NCI-H524 treated with DMSO at 0.1 percent for 48 hours (cell line): ENCODE measurements at places on chromosomes 5 and 9.

DNA sequence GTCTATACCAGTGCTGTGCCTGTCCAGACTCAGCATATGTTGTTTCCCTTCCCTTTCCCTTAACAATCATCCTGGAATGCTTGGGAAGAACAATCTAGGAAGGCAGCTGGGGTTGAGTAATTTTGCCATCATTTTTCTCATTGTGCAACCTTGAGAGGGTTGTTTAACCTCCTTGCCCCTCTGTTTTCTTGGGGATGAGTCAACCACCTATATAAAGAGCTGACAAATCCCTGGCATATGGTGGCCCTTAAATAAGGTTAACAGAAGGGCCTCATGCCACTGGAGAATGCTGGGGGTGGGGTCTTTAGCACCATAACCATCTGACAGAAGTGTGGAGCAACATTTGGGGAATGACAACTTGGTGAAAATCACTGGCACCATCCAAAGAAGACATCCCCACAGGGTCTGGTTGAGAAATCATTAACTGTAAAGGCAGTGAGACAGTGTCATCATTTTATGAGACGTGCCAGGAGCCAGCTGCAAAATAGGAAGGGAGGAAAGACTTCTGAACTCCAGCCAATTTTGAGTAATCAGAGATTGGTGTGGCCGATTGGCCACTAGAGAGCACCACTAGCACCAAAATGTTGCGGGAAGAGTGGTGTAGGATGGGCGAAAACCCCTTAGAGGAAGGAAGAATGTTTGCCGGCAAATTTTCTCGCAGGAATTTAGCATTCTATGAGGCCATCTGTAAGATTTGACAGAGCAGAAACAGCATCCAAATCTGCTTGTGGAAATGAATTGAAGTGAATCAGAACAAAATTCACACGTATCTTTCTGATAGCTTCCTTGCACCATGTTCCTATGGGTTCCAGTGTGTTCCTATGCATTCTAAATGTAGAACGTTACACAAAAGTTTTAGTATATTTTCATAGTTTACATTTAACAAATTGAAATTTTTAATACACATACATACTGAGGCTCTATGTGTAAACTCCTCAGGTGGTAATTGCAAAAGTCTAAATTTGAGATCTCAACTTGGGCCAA, 113.8 kb downstream of the MSX2 start:
- no peak for DNase-seq

GRCh38 chr5:556909-557441, 32.7 kb upstream of the SLC9A3 start:
- DNase-seq: no peak

DNA sequence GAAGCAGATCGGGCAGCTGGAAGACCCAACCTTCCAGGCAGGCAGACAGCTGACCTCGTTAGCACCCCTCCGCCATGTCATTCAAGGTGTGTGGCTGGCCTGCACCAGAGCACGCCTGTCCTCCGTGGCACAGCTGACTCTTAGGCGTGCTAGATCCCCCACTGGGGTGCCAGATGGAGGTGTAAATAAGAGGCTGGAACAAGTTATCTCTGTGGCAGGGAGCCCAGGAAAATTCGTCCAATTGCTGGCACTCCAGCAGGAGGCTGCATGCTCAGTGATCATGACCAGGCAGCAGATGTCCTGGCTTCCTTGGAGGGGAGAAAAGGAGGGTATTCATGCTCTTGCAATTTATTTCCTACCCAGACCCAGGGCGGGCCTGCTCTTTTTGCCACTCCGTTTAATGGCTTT, 7.8 kb upstream of the ALDOB start:
- DNase-seq: peak; percentile 96

DNA sequence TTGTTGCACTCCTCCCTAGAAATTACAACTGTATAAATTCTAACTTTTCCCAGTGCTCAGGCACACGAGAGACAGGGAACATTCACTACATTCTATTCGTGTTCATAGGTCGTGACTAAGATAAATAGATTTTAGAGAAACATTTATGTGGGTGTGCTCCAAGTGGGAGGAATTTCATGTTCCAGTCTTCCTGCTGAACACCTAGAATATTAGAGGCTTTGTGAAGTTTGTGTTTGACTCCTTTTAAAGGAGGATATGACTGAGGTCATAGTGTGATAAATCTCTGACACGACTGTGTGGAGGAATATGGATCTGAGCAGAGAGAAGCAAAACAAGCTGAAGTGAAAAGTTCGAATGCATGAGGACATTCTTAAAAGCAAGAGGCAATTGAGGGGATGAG, 355.3 kb downstream of the ZSWIM6 start:
- no peak for DNase-seq

- no peak for DNase-seq
Measured at GRCh38 chr5:62167561-62168057, 138.4 kb upstream of the KIF2A start.

GRCh38 chr5:125140855-125141254, 394.4 kb upstream of the ZNF608 start:
- no peak for DNase-seq

DNA sequence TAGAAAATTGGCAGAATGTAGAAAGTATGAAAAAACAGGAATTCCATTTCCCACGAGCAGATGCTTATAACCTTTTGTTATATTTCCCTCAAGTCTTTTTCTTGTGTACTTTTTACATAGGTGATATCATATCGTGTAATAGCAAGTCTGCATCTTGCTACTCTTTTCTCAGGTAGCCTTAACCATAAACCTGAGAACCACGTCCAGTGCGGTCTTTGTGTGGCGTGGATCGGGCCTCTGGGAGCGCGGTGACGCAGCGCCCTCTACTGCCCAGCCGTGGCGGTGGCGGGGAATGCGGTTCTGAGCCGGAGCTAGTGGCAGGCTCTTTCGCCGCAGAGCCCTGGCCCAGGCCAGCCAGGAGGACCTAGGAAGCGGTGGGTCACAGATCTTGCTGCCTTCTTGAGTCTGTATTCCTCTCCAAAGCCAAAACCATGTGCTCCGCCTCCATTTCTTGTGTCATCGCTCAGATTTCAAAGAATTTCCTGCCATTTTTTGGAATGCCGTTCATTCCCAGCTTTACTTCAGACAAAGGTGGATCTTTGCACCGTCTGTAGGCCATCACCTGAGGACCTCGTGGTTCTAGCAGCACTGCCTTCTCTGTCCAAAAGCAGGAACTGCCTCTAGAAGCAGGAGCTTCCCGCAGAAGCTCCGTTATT, 71.9 kb downstream of the MVB12B start:
- no peak for DNase-seq

- no peak for DNase-seq
Measured at GRCh38 chr9:36148311-36149051, 11.9 kb downstream of the GLIPR2 start.

DNA sequence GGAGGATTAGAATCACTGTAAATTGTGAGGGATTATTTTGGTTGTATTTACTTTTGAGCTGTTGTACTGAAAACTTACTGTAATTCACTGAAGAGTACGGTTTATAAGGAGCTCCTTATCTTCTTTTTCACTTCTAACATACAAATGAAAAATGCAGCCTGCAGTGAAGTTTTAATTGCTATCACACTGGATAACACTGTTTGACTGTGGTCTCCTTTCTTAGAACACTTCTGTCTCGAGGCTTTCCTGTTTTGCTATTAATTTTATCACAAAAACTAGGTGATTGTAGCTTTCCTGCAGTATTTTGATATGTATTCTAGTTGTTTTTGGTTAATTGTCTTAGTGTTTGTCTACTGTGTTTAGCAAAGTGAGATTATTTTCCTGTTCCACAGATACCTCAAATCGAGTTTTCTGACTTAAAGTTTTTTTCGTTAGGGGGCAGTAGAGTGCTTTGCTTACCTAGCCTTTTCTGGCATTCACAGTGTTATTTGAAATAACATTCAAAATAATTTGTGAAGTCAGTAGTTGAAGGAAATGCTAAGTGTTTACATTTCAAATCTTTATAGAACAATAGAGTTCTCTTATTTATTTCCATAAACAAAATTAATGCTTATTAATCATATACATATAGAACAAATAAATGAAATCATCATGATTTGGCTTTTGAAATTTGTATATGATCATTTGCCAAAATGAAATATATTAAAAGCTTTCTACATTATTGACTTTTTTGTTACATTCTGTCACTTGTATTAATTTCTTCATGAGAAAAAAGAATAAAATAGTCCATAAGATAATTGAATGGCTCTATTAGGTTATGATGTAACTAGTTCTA, 52.9 kb downstream of the COMMD10 start:
- DNase-seq: peak; percentile 25

DNA sequence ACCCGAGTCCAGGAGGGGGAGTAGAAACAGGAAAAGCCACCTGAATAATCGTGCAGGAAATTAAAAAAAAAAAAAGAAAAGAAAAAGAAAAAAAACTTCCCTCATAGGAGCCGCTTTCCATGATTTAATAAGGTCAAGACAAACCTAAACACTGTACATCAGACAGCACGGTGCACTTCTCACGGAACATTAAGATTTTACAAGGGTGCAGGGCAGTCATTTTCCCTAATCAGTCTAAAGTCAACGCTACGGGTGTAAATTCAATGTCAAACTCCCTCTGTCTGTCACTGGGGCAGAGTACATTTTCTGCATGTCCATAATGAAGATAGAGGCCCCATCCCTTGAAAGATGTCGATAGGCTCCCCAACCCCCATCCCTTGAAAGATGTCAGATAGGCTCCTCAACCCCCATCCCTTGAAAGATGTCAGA, 139.7 kb downstream of the TSSK1B start:
- DNase-seq: no peak

DNA sequence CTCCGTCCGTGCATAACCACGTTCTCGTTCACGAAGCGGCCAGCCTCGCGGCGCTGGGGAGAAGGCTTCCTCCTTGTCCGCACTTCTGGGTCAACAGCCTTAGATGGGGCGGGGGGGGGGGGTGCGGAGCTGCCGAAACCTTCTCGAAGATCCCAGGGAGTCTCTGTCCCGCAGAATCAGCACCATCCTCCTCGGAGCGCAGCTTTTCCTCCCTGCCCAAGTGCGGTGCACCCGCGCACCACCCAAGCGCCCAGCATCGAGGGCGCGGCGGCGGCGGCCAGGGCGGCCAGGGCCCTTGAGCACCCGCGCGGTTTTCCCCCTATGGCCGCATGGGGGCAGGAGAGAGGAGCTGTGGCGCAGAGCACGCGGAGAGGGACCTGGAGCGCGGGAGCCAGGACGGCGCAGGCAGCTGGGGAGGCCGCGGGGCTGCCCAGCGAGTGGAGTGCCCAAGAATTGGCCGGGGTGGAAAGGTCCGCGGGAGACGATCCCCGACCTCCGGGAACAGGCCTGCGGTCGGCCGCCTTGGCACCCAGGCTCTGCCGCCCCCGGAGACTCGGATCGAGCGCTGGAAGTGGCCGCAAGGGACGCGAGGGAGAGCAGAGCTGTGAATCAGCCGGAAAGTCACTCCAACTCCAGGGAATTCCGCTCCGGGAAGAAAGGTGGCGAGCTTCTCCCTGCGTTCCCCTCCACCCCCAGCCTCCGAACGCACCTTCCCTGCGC, 43.1 kb downstream of the TMEM174 start:
- peak; percentile 52 for DNase-seq

GRCh38 chr5:33801292-33801691, 90.5 kb downstream of the ADAMTS12 start:
- no peak for DNase-seq

DNA sequence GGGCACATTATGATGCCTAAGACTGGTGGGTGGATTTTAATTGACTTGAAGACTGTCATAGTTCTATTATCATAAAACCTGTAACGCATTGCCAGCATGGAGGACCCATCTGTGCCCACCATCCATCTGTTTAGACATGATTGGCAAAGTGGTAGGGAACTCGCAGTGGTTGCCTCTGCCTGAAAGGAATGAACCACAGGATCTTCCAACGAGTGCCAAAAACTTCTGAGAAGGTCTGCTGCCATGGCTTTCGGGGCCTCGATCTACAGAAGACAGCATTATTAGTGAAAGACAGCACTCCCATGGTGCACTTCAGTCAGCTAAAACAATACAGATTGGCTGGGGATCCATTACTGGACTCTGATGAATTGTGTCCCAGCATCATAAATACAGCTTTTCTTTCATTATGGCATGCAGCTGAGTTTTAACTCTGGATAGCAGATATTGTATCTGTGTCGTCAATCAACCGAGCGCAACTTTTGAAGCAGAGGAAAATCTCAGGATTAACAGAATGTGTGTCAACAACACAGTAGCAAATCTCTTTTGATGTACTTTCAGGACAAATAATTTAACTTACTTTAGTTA, 74.3 kb downstream of the ZDHHC21 start:
- no peak for DNase-seq

GRCh38 chr9:125284855-125285254, 23.2 kb downstream of the GAPVD1 start:
- DNase-seq: no peak

GRCh38 chr9:28234894-28235277, 661.6 kb upstream of the C9orf72 start:
- DNase-seq: no peak

DNA sequence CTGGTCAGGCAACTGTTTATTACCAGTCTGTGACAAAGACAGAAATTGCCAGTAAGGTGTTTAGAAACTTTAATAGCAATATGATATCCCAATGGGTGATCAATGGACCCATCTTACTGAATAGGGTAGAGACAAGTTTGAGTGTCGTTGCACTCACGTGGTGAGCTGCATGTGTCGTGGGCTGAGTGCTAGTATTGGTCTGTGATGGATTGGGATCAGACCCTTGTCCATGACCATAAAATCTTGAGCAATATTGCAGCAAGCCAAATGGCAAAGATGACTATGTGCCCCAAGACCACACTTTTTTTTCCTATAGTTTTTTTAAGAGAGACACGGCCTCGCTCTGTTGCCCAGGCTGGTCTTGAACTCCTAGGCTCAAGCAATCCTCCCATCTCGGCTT, 114.5 kb downstream of the PALM2AKAP2 start:
- no peak for DNase-seq

- DNase-seq: no peak
Measured at GRCh38 chr5:126461838-126462237, 38.6 kb downstream of the GRAMD2B start.

DNA sequence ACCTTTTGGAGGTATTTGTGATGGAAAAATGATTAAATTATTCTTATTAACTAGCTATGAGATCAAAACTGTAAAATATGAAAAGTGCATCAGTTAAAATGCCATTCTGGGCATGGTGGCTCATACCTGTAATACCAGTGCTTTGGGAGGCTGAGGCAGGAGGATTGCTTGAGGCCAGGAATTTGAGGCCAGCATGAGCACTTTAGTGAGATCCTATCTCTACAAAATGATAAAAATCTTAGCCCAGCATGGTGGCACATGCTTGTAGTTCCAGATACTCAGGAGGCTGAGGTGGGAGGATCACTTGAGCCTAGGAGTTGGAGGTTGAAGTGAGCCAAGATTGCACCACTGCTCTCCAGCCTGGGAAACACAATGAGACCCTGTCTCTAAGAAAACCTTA, 252.5 kb upstream of the SEMA6A start:
- no peak for DNase-seq

DNA sequence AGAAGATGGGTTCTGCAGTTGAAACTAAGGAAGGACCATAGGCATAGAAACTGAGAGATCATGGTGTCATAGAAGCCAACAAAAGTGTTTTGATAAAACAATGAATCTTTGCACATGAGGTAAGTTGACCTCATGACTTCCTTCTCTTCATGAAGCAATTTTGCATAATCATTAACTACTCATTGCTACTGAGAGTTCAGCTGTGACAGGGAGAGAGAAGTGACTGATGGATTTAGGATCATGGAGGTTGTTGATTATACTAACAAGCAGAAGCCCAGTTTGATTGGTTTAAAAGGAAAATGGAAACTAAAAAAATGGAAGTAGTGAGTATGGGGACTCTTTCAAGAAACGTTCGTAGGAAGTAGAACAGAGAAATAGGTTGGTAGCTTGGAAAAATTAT, 51.2 kb downstream of the PARP8 start:
- DNase-seq: no peak

- no peak for DNase-seq
Measured at GRCh38 chr5:175436359-175436758, 7.6 kb downstream of the DRD1 start.

- DNase-seq: no peak
Measured at GRCh38 chr5:180120237-180121101, 48.9 kb upstream of the RNF130 start.
